ENCODE measurements at places on chromosomes 6 and 20.

GRCh38 chr6:159117046-159117445 lies 52.2 kb upstream of the FNDC1 start:
- DNase-seq, result no peak
- peaks cover 21% of the 10 kb centered on the region for H3K4me1 ChIP-seq
- H3K4me3 ChIP-seq, result no peak overlapping the region
- H3K27ac ChIP-seq, result peak overlapping the region; percentile 45

GRCh38 chr6:30839671-30840070 lies 44.6 kb upstream of the DDR1 start:
- no peak for DNase-seq
- no peak overlapping the region for H3K27ac ChIP-seq
- no peaks in the 10 kb centered on the region for H3K27me3 ChIP-seq

GRCh38 chr6:130407032-130407431 lies 41.2 kb downstream of the TMEM200A start:
- no peaks in the 10 kb centered on the region for H3K36me3 ChIP-seq
- H3K27me3 ChIP-seq, result no peaks in the 10 kb centered on the region
- no peak for DNase-seq
- no peak overlapping the region for H3K4me3 ChIP-seq

GRCh38 chr20:44814937-44815336 lies 4.6 kb upstream of the RIMS4 start:
- H3K27me3 ChIP-seq, result peaks cover 26% of the 10 kb centered on the region
- no peaks in the 10 kb centered on the region for H3K36me3 ChIP-seq
- no peak for DNase-seq
- no peak overlapping the region for H3K27ac ChIP-seq

DNA sequence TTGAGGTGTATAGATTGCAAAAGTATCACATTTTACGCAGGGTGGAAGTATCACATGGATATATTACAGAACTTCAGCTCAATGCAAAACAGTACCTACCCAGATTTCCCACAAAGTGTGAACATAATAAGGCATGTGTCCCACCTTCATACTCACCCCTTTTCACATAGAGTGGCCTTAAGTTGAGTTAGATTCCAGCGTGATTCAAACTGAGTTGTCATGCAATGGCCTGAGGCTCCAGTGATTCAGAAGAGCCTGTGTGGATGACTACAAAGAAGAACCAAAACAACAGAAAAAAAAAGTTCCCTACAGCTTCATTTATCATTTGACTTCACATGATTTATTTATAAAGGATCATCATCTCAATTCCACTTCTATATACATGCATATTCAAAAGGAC lies 309.7 kb downstream of the SLC35F1 start:
- no peak overlapping the region for H3K27ac ChIP-seq
- DNase-seq, result no peak
- no peak overlapping the region for H3K4me3 ChIP-seq
- no peaks in the 10 kb centered on the region for H3K36me3 ChIP-seq

DNA sequence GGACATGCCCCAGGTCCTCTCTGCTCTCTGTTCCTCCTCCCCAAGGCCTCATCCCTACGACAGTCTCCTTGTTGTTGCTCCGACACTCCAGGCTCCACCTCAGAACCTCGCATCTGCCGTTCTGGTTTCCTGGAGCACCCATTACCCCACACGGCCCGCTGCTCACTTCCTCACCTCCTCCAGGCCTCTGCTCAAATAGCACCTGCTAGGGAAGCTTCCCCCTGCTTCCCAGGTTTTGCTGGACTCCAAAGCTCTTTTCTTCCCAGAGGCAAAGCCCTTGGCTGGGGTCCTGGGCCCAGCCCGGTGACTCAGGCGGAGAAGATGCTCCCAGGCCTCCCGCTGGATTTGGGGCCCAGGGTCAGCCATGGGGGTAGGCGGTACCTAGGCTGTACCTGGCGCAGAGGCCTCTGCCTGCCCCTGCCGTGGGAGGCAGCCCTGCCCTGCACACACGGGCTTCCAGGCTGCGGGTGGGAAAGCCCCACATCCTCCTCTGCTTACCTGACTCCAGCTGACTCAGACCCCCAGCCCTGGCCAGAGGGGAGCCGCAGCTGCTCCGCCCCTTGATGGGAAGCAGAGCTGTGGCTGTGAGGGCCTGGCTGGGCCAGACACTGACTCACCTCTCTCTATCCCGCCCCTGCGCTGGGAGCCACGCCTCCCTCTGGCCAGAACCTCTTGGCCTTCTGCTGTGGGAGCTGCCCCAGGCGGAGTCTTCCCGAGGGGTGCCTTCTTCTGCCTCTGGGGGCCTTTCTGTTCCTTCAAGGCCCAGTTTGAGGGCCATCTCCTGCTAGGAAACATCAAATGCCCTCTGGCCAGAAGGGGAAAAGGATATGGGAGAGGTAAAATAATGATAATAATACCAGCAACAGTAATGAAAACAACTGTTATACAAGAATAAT lies 130.5 kb downstream of the CEBPB start:
- no peaks in the 10 kb centered on the region for H3K27me3 ChIP-seq
- H3K36me3 ChIP-seq, result no peaks in the 10 kb centered on the region
- peak overlapping the region; percentile 87 for H3K27ac ChIP-seq
- peaks cover 35% of the 10 kb centered on the region for H3K4me1 ChIP-seq

DNA sequence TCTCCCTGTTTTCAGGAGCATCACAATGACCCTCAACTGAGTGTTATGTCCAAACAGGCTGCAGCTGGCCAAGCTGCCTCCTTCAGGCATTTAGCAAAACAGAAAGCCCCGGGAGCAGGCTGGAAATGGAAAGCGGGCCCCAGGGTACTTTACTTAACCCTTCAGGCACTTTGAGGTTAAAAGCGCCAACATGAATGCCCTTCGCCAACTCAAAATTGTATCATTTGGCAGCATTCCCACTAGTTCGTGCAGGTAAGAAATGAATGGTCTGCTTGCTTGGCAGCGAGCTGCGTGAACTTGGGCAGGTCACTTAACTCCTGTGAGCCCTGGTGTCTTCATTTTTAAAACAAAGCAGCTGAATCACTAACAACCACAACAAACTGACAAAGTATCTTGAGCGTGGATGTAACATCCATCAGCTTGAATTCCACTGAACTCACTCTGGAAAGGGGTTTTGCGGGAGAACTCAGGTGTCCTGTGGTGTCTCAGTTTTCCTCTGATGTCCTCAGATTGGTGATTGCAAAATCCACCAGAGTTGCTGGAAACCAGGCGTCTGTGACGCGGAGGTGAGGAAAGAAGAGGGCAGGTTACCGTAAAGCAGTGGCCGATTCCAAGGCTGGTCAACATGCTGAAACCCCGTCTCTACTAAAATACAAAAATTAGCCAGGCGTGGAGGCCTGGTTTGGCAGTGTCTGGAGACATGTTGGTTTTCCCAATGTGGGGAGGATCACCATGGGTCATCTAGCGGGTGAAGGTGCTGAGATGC lies 118.8 kb upstream of the ZNF217 start:
- H3K4me1 ChIP-seq, result peaks cover 8% of the 10 kb centered on the region
- no peak overlapping the region for H3K4me3 ChIP-seq
- no peak for DNase-seq
- H3K27me3 ChIP-seq, result no peaks in the 10 kb centered on the region
- no peak overlapping the region for H3K27ac ChIP-seq

DNA sequence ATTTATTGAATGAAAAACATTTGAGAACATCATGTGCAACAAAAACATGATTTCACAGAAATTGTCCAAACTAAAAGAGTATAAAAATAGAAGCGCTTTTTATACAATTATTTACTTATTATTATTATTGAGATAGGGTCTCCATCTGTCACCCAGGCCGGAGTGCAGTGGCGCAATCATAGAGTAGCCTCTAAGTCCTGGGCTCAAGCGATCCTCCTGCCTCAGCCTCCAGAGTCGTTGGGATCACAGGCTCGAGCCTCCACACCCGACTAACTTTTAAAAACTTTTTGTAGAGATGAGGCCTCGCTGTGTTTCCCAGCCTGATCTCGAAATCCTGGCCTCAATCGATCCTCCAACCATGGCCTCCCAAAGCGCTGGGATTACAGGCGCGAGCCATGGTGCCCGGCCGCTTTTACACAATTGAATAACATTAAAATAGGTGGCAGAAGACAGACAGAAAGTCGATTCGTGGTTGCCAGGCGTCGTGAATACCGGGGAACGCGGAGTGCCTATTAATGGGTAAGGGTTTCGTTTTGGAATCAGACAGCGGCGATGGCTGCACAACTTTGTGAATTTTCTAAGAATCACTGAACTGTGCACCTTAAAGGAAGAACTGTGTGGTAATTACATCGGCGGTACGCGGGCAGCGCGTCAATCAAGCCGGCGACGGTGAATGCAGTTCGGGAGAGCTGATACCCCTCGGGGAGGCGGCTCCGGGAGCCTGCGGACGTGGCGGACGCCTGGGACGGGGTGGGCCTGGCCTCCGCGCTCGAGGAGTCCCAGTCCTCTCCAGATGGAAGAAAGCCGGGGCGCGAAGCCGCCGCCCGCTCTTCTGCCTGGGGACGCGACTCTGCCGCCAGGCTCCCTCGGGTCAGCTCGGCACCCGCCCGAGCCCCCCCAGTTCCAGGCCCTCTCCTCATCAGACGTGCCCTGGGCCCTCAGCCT lies 807 bp downstream of the TBC1D20 start:
- H3K4me1 ChIP-seq, result peaks cover 43% of the 10 kb centered on the region
- H3K36me3 ChIP-seq, result no peaks in the 10 kb centered on the region
- DNase-seq, result peak; percentile 79
- peak overlapping the region; percentile 98 for H3K27ac ChIP-seq
- peak overlapping the region; percentile 98 for H3K4me3 ChIP-seq

DNA sequence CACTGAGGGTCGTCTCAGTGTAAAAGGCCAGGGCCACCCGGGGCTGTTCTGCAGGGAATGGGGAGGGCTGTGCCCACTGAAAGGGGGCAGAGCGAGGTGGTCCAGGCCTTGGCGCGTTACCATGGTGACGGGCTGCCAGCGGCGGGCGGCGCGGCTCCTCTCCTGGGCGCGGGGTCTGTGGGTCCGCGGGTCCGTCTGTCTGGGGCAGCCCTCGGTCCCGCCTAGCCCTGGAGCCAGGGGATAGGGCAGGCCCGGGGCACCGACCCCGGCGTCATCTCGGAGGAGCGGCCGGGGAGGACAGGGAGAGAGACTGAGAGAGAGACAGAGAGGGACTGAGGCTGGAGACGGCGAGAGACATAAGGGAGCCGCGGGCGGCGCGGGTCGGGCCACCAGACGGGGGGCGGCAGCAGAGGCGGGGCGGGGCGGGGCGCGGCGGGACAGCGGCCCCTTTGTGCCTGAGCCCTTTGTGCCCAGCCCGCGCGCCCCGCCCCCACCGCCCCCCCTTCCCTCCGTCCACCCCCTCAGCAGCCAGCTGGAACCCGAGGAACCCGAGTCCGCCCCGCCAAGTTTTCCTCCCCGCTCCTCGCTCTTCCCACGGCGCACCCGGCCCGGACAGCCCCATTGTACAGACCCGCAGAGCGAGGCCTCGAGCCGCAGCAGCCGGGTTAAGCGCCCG lies at the start of gene KIAA1755:
Gene KIAA1755 (minus strand): TSS at position 358 of the 676 bp plus-strand sequence. CDS start 235 bp downstream, at position 123.
- DNase-seq, result peak; percentile 78
- peak within 1 kb of the TSS; percentile 71 for H3K27ac ChIP-seq
- H3K27me3 ChIP-seq, result peaks cover 23% of the 10 kb centered on the region

DNA sequence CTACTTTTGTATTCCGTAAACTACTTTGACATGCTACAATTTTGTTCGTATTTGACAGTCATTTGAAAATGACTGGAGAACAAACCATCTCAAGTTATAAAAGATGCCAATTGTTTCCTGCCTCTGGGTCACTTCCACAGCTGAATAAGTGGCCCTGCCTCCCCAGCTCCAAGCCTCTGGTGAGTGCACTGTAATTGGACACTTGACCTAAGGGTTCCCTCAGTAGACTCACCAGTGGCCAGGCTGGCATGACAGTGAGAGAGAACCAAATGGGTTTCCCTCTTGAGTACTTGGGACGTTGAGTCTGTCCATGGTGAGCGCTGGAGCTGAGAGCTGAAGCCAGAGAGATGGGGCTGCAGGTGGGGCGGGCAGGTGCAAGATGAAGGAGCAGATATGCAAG lies 57.1 kb downstream of the SLC35D3 start:
- H3K36me3 ChIP-seq, result no peaks in the 10 kb centered on the region
- H3K27me3 ChIP-seq, result no peaks in the 10 kb centered on the region
- peaks cover 13% of the 10 kb centered on the region for H3K4me1 ChIP-seq

DNA sequence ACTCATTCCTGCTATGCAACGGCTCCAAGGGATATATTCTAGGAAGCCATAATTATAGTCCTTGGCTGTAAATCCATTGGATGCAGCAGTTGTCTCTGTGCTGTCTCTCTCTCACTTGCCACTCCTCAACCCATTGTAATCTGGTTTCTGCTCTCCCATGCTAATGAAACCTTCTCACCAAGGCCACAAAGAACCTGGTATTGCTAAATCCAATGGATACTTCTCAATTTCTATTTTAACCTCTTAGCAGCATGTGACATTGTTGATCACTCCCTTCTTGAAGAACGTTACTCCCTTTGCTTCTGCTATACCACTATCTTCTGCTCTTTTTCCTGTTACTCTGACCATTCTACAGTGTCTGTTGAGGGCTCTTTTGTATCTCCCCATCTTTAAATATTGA lies 39.8 kb upstream of the GCLC start:
- peaks cover 10% of the 10 kb centered on the region for H3K4me1 ChIP-seq
- no peak overlapping the region for H3K27ac ChIP-seq
- no peak overlapping the region for H3K4me3 ChIP-seq
- DNase-seq, result no peak
- no peaks in the 10 kb centered on the region for H3K36me3 ChIP-seq
- H3K27me3 ChIP-seq, result no peaks in the 10 kb centered on the region

DNA sequence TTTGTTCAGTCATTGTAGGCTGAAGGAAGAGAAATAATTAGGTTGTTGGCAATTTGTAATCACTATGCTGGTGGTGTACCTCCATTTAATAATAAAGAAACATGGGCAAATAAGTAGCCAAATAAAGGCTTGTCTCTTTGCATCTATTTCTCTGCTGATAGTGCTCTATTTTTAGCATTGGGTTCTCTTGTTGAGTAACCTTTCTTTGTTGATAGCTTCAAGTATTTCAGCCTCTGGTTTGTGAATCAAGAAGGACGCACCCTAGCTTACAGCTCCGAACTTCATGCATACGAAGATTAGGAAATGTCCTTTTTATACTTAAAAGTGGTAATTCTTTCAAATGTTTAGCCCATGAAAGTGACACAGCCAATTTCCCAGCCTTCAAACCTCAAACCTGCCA lies 2.6 kb downstream of the PPP1R14C start:
- H3K27ac ChIP-seq, result peak overlapping the region; percentile 60
- H3K4me3 ChIP-seq, result no peak overlapping the region
- H3K4me1 ChIP-seq, result peaks cover 43% of the 10 kb centered on the region
- DNase-seq, result no peak
- no peaks in the 10 kb centered on the region for H3K36me3 ChIP-seq

- H3K27me3 ChIP-seq, result no peaks in the 10 kb centered on the region
- no peaks in the 10 kb centered on the region for H3K36me3 ChIP-seq
- no peak overlapping the region for H3K27ac ChIP-seq
- peaks cover 20% of the 10 kb centered on the region for H3K4me1 ChIP-seq
- no peak overlapping the region for H3K4me3 ChIP-seq
- DNase-seq, result peak; percentile 79
These were observed 100.1 kb upstream of the AGPAT4 start for GRCh38 chr6:161373905-161374451.

DNA sequence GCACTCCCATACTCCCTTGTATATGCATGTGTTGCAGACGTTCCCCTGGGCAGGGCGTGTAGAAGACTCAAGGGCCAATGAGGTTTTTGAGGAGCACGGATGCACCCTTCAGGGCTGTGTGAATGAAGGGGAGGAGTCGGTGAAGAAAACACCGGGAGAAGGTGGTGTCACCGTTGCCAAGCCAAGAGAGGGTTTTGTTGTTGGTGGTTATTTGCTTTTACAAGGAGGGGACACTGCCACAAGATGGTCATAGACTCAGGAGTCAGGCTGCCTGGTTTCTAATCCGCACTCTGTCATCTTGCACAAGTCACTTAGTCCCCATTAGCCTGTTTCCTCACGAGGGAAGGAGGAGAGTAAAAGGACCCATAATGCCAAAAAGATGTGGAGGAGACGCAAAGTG lies 124.0 kb downstream of the PXDC1 start:
- DNase-seq, result no peak
- no peaks in the 10 kb centered on the region for H3K27me3 ChIP-seq
- no peak overlapping the region for H3K4me3 ChIP-seq
- H3K36me3 ChIP-seq, result no peaks in the 10 kb centered on the region
- H3K4me1 ChIP-seq, result peaks cover 3% of the 10 kb centered on the region

Measured in suprapubic skin (tissue), 4 donors.